PC-9 (cell line): ENCODE measurements at places on chromosomes 7 and 10. TPM values are rescaled to one million over a fixed set of nuclear protein-coding genes. Genes with fewer than 3 reads are reported as not detected.

DNA sequence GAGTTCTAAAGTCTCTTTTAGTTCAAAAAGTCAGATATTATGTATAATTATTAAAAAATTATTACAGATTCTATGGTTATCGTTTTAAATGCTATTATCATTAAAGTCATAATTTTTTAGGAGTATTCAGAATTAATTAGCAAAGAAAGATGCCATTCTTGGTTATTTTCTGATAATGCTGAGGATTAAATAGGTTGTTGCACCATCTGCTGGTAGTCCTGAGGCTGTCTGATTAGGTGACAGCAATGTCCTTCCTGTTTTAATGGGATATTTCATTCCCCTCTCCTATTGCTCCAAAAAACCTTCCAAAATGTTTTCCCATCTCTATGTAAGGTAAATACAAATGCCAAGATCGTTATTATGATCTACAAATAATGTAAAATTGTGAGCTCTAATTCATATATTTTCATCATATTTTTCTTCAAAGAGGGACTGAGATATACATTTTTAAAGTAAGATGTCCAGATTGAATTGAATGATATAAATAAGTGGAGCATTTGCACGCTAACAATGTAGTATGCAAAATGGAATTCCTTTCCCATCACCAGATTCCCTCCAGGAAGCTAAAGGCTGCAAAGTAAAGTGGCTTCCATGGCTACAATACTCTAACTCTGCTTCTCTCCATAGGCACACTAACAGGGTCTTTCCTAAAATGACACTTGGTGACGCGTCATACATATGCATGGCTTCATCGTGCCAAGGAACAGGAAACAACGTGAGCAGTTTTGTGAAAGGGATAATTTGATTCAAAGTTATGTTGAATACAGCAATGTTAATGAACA, 58.8 kb upstream of the AKR1E2 start:
- DNase-seq: no peak

The TBX20 gene
- total RNA-seq: 1.1 and 1.7 TPM in 2 replicates

- DNase-seq: no peak
These were observed at the start of gene INPP5A for GRCh38 chr10:132537684-132538001. TSS of gene INPP5A (plus strand) at chr10:132537787. CDS start at chr10:132538097, 310 bp downstream.

GRCh38 chr10:77226452-77226851, 411.2 kb downstream of the KCNMA1 start:
- no peak for DNase-seq

The NUTM2A gene
- 0.48 and 1.5 TPM in 2 replicates for total RNA-seq

The MEIG1 gene
- total RNA-seq: 1.8 and 4.1 TPM in 2 replicates

DNA sequence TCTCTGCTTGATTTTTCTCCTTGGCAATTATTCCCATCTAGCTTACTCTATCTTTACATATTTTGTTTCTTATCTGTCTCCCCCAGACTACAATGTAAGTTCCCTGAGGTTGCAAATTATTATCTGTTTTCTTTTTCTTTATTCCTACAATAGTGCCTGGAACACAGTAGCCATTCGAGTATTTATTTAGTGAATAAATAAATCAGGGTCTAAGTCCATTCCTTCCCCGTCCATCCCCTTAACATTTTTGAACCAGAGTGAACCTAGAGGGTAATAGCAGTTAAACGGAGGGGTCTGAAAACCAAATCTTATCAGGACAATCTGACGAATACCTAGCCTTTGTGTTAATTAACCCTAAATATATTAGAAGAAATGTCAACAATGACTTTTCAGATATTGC, 252.8 kb upstream of the YAE1 start:
- DNase-seq: no peak
